NCI-H1105 (cell line): ENCODE measurements at places on chromosomes 12 and 14.

GRCh38 chr12:14275886-14276285, 89.6 kb upstream of the ATF7IP start:
- DNase-seq, result no peak

GRCh38 chr12:47698055-47698454, 7.8 kb downstream of the RPAP3 start:
- no peak for DNase-seq

DNA sequence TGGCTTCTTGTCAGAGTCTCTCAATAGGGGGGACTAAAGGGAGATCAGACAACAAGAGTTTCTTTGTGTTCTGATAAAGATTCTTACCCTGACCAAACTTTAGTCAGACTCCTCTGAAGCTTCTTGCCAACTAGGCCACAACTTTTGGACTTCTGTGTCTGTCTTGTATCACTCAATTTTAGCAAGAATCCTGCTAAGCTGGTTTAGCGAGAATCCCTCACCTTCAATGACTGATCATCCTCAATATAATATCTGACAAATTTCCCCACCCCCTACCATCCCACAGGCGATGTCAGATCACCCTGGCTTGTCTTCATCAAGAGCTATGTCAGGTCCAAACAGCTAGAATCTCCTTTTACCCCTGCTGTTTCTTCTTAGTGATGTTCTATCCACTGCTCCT, 215.2 kb downstream of the RASSF9 start:
- no peak for DNase-seq

GRCh38 chr12:3236345-3237187, 159.4 kb downstream of the TSPAN9 start:
- DNase-seq, result no peak

- DNase-seq, result peak; percentile 25
Measured at GRCh38 chr12:109304485-109304884, 4.6 kb downstream of the FOXN4 start.

DNA sequence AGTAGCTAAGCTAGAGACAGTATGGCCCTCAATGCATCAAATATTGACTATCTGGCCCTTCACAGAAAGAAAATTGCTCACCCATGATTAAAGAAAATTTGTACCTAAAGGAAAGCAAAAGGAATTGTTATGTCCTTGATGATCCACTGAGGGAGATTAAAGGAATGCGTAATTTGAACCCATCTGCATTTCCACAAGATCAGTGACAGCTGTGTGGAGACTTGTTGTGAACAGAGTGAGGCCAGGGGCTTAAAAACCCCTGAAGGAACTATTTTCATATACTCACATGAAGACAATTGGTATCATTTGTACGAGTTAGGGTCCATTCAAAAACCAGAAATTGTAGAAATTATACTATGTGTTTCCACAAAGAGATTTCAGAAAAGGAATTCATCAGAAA, 1908.1 kb upstream of the SEL1L start:
- DNase-seq, result no peak

- no peak for DNase-seq
Measured at GRCh38 chr14:95519699-95520098, 3.2 kb upstream of the SYNE3 start.
